ENCODE measurements at places on chromosomes 7 and 10.

DNA sequence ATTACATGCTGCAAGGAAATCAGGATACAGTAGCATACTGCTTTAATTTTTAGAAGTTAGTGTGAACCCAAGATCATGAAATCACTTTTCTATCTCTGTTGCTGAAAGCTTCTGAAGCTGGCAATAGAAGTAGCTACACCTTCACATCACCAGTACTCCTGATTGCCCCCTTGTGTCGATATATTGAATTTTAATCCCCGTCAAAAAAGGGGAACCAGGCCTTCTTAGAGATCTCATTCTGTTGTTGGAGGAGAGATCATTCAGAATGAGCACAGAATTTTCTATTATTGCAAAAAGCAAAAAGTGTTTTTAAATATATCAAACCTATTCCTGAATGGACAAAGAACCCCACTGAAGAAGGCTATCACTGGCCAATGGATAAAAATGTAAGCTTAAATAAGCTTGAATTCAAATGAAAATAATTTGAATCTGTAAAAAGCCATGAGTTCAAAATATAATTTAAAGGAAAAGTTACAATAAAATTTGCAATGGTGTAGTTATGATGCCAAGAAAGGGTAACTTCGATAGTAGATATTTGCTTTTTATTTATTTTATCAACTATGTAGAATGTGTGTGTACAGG is 39.7 kb upstream of the TEX47 start:
- peak; percentile 79 for DNase-seq

- DNase-seq: peak; percentile 70
Measured at GRCh38 chr7:49791088-49791741, 17.8 kb downstream of the VWC2 start.

DNA sequence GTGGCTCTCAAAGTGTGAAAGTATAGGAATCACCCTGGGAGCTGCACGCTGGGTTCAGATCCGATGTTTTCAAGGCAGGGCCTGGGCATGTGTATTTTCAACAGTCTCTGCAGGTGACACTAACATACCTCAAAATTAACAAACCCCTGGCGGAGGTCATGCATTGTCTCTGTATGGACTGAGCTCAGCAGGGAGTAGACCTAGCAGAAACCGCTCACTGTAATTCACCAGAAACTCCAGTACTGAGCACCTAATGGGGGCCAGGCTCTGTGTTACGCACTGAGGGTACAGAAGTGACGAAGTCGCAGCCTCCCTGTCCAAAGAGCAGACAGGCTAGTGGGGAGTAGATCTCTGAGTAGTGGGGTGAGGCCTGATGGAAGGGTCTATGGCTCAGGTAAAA is 5.6 kb downstream of the STRA8 start:
- DNase-seq: no peak

- no peak for DNase-seq
Measured at GRCh38 chr10:4316161-4316810, 509.7 kb upstream of the AKR1E2 start.

DNA sequence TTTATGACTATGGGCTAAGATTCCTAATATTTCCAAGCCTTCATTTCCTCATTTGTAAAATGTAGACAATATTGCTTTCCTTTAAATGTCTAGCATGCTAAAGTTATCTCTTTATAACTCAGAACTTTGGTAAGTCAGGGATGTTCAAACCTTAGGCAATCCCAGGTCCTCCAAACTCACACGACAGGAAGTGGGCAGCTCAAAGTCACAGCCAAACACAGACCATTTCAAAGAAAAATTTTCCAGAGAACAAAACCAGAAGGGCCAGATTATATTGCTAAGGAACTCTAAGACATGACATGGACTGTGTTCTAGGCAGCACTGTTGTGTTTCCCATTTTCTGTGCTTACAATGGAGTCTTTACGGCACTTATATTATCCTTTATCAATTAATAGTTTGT is 87.8 kb upstream of the DYNC1I1 start:
- DNase-seq: peak; percentile 18

- DNase-seq: peak; percentile 58
Measured at GRCh38 chr7:12719141-12719919, 31.9 kb downstream of the ARL4A start.

DNA sequence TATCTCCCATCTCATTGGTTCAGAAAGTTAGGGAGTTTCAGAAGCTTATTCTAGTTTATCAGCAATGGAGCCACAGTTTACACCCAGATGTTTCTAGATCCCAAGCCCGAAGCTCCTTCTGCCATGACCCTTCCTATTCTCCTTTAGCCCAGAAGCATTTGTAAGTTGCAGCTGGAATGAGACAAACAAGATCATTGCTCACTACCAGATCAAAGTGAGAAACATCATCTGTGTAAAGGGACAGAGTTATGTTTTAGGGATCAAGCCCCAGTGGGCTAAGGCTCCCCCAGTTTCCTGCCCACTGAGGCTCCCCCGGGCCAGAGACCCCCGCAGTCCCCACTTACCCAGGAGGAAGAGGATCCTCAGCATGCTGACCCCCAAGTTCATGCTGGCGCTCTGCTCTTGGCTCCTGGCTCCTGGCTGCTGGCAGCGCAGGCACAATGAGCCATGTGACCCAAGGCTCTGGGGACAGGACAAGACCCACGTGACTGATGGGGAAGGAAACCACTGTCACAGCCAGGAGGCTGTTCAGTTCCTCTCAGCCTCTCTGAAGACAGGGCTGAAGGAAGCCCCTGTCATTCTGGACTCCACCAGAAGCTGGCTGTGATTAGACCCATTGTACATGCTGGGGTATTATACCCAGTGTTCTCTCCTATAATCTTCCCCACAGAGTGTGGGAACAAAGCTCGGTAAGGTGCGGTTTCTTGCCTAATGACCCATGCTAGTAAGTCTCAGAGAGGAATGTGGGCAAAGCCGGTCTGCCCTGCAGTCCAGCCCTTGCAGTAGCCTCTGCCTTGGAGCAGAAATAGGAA is at the start of gene TMEM273:
Gene TMEM273, minus strand, starts transcription at position 442 of the 812 bp plus-strand sequence. Its CDS starts 55 bp downstream, at position 387.
- DNase-seq: peak; percentile 86

- DNase-seq: no peak
Measured at GRCh38 chr7:47765373-47765979, 182.8 kb downstream of the PKD1L1 start.

All from hematopoietic multipotent progenitor cell treated with erythropoietin and hydrocortisone succinate and interleukin-3 and kit ligand, for 4 days (in vitro differentiated cells).